ENCODE measurements at places on chromosomes 4 and X.
A peak's percentile ranks its signal among the peaks of the same experiment; 100 is the strongest.

GRCh38 chrX:110086916-110087484 is 84.1 kb downstream of the TMEM164 start:
- peak; percentile 57 for DNase-seq

- no peak for DNase-seq
These were observed 14.0 kb downstream of the CHIC2 start for GRCh38 chr4:54050214-54050904.

DNA sequence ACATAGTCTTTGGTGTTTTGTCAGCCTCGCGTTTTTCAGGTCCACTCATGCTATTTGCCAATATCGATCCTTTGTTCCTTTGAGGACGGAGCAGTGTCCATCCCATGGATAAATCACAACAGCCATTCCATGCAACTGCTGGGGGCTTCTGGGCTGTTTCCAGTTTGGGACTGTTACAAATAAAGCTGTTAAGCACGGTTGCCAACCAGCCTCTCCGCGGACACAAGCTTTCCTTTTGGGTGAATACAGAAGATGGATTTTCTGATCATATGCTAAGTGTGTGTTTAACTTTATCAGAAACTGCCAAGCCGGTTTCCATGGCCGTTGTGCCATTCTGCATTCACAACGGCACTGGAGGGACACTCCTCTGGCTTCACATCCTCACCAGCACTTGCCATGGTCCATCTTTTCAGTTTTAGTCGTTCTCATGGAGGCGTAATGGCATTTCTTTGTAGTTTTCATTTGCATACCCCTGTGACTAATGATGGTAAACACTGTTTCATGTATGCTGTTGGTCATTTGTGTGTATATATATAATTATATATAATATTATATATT is 67.8 kb downstream of the ABLIM2 start:
- no peak for DNase-seq

DNA sequence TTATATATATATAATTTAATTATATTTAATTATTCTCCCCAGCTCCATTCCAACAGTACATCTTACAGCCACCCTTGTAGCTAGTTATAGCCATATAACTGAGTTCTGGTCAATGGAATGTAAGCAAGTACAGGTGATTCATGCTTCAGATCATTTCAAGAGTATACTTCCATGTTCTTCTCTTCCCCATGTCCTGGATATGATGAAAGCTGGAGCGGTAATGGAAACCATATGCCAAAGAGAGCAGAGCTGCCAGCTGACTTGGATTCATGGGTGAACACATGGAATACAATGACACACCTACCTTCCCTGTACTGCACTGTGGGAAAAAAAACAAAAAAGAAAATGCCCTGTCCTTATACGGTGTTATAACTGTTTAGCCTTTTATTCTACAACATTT is 17.5 kb upstream of the CORIN start:
- DNase-seq = peak; percentile 81

GRCh38 chrX:30612250-30612655 is 34.7 kb upstream of the TASL start:
- DNase-seq = no peak

DNA sequence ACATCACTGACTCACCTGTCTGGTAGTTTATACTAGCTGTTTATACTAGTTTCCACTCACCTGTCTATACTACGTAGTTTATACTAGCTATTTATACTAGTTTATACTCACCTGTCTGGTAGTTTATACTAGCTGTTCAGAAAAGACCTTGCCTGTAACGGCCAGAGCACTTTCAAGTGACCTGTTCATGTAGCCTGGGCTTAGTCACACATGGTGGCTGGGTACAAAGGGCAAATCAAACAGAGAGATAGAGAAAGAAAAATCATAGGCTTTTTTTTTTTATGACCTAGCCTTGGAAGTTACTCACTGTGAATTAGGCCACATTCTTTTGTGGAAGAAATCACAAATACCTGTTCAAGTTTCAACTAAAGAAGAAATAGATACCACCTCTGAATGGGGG is 30.7 kb upstream of the SPANXN4 start:
- no peak for DNase-seq

DNA sequence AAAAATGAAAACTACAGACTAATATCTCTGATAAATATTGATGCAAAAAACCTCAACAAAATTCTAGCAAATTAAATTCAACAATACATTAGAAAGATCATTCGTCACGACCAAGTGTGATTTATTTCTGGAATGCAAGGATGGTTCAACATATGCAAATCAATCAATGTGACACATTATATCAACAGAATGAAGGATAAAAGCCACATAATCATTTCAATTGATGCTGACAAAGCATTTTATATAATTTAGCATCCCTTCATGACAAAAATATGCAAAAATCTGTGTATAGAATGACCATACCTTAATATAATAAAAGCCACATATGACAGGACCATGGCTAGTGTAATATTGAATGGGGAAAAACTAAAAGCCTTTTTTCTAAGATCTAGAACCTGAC is 457.2 kb upstream of the SPANXN1 start:
- no peak for DNase-seq

DNA sequence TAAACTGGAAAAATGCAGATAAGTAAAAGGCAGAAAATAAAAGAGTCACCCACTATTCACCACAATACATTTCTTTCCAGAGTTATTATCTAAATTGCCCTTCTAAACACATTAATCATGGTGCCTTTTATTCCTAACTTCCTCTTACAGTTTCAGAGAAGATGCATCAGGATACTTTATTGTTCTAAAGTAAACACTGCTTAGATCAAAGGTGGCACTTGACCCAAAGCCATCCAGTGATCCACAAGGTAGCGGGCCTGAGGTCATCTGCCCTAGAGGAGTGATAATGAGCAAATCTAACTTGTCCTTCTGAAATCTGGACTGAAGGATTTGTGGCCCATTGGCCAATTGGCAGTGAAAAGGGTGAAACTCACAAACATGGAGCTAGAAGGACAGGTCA is 12.0 kb upstream of the TMEM154 start:
- DNase-seq = no peak

GRCh38 chrX:134660627-134661026 is 2.4 kb upstream of the PLAC1 start:
- no peak for DNase-seq

DNA sequence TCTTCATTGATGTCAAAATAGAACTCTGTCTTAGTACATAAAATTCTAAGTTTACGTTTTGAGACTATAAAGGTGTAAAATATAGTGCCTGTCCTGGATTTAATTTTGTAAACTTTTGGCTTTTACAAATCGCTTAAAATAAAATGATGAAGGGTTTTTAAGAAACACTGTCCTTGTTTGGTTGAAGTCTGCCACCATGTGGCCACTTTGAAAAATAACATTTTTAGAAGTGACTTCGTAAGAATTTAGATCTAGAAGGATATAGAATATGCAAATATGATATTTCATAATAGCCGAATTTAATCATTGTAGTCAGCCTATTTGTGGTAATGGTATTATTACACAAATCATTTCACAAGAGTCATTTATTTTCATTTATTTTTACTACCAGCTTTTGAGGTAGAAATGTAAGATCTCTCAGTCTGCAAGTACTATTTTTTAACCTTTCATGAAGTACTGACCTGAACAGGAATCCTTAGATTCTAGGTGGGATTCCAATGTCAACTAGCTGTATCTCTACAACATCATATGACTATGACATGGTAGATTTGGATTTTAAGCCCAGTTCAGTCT is 31.0 kb upstream of the FAT4 start:
- DNase-seq = no peak

DNA sequence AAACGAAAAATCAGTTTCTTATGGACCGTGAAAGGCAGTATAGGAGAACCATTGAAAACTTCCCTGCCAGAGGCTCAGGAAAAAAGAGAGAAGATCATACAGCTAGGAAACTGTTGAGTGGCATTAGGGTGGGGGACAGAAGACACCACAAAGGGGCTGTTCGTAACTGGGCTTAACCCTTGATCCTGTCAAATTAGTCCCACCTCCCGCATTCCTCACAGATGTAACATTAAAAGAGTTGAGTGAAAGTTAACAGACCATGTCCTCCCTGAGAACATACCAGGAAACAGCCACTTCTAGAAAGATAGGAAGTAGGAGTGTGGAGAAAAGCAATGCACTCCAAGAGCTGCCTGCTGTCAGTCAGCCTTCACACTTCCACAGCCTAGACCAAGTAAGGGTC is 8.7 kb downstream of the SHROOM4 start:
- no peak for DNase-seq

DNA sequence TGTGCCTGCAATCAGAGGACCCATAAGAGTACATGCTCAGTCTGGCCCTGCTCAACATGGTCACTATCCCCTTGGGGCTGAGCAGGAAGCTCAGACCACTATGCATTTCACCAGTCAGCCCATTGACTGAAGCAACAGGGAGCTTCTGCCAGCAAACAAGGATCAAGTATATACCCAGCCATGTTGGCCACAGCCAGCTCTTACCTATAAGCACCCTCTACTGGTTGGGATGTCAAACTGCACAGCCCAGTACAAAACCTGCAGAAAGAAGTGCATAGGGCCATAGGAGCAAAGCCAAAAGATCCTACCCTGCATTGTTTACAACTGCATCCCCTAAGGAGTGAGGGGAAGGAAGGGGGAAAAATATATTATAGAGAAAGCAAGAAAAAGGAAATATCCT is 214.4 kb upstream of the CPEB2 start:
- DNase-seq = no peak

DNA sequence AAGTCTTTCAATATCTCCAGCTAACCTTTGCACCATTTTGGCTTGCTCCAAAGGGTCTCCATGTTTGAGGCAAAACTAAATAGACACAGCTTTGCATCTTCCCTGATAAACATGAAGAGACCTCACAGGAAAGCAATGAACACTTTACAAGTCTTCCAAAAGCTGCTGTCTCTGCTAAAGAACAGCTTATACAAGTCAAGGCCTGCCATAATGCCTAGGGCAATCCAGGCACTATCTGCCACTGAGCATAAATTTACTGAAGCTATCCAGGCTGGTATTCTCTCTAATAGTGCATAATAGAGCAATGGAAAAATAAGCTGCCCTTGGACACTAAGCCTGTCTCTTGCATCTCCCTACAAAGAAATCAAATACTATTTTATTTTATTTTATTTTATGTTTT is 60.1 kb upstream of the S100G start:
- no peak for DNase-seq

DNA sequence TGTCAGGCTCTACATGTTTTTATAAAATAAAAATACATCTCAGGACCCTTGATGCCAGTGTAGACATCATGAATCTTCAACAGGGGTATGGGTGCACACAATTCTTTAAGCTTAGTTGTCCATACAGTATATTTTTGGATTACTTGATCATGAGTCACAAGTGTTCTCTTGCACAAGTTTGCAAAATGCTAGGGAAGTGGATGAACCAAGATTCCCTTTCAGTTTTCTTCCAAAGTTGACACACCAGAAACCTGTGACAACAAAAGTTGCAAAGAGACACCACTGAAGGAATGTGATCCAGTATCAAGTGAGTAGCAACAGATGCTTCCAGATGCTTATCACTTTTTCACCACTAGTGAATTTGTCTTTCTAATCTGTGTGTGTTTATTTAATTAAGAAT is 1021.2 kb downstream of the PCDH7 start:
- no peak for DNase-seq

DNA sequence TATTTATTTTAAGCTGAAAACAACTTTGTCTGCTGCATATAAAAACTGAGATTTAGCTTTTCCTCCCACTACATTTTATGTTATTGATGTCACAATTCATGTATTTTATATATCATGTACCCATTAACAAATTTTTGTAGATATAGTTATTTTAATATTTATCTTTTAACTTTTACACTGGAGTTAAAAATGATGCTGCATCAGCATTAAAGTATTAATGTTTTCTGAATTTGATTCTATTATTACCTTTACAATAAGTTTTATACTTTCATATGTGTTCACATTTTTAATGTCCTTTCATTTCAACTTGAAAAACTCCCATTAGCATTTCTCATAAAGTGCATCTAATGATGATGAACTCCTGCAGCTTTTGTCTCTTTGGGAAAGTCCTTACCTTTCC is 72.2 kb downstream of the CWH43 start:
- DNase-seq = no peak

DNA sequence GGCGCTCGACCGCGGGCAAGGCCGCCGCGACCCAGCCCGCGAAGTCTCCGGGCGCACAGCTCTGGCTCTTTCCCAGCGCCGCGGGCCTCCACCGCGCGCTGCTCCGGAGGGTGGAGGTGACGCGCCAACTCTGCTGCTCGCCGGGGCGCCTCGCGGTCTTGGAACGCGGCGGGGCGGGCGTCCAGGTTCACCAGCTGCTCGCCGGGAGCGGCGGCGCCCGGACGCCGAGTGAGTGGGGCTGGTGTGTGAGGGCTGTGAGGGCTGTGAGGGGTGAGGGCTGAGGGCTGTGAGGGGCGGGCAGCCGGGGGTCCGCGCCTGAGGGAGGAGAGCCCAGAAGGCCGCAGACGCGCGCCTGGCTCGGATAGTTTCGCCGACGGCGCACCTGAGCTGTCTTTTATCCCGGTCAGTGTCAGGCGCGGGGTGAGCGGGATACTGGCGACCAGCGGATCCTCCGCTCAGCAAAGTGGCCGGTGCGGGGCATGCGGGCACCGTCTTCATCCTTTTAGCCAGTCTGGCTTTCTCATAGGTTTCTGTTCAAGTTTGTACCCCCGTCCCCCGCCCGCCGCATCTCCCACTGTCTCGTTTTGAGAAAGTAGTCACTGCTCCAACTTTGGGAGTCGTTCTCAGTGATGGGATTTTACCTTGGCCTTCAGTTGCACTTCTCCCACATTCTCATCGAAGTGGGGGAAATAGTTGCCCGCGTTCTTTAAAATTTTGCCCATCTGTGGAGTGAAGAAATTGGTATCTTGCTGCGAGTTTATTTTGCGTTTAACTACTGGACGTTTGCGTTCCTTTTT is 586 bp downstream of the HERC5 start:
- DNase-seq = no peak

DNA sequence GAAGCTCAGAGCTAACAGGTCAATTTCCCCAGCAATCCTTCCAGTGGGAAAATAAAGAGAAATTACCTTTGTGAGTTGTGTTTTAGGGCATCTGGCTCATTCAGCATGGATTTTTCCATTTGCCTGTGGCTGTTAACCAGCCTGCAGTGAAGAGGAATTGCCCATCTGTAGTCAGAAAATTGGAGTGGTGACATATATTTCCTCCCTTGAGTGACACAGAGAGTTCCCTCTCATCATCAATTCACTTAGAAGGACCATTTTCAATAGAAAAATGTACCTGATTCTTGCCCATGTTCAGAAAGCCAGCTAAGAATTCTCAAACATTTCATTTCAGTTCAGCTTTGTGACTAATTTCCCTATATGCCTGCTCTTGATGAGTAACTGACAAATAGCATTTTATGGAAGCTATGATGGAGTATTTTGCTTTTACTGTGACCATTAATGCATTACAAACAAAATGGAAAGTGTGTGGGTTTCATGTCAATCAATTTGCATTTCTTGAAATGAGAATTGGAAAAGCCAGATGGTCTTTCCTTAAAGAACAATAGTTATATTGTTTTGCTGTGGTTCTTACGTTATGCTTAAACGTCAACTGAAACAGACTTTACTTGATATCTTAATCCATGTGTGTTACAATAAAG is 155.8 kb downstream of the NWD2 start:
- no peak for DNase-seq

DNA sequence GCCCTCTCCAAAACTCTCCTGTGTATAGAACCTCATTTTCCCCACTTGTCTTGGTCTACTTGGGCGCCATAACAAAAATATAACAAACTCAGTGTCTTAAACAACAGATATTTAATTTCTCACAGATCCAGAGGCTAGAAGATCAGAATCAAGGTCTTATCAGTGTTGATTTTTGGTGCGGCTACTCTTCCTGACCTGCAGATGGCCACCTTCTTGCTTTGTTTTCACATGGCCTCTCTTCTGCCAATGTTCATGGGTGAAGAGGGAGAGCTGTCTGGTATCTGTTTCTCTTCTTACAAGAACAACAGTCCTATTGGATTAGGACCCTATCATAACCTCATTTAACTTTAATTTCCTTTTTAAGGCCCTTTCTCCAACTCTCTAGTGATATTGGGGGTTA is 177.3 kb downstream of the PABPC4L start:
- DNase-seq = no peak

Data from BJ (cell line).